ENCODE measurements at places on chromosomes 3 and 15.
A peak's percentile ranks its signal among the peaks of the same experiment; 100 is the strongest.

- DNase-seq = no peak
These were observed 166.2 kb downstream of the CHDH start for GRCh38 chr3:53680028-53680427.

GRCh38 chr3:69719587-69720122 is 19.6 kb upstream of the MITF start:
- no peak for DNase-seq

- DNase-seq = peak; percentile 34
These were observed 5.8 kb downstream of the CELSR3 start for GRCh38 chr3:48656841-48657281.

GRCh38 chr15:62879770-62880169 is 162.8 kb upstream of the TPM1 start:
- DNase-seq = no peak

- no peak for DNase-seq
These were observed 46.4 kb upstream of the KLF13 start for GRCh38 chr15:31280046-31280830.

DNA sequence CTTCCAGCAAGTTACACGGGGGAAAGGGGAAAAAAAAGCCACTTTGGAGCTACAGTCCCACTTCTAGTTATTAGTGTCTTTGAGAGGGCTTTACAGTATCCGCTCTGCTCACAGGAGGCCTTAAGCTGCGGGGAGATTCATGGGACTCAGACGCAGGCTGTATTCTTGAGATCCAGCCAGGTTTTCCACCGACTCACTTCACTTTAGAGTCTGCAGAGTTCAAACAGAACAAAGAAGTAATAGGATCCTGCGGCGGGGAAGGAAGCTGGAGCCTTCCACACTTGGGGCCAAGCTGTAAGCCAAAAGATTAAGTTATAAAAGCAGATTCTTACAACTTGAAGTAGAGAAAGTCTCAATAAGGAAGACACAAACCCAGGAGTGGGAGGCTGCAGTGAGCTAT is 60.2 kb upstream of the FAM174B start:
- no peak for DNase-seq

GRCh38 chr3:36643192-36643591 is 121.2 kb downstream of the DCLK3 start:
- no peak for DNase-seq

DNA sequence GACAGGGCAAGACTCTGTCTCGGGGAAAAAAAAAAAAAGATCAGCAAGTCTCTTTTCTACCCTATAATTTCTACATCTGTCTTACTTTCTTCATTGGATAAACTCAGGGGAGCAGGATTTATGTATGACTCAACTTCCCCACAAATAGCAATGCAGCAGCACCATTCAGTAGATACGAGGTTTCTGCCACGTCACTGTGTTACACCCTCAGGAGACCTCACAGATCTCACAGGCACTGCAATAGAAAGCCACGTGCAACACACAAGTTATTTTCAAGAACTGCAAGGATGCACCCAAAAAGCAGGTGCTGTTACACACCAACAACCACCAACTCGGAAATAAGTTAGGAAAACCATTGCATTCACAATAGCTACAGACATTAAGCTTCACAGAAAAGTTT is 30.2 kb downstream of the TSPAN3 start:
- no peak for DNase-seq

DNA sequence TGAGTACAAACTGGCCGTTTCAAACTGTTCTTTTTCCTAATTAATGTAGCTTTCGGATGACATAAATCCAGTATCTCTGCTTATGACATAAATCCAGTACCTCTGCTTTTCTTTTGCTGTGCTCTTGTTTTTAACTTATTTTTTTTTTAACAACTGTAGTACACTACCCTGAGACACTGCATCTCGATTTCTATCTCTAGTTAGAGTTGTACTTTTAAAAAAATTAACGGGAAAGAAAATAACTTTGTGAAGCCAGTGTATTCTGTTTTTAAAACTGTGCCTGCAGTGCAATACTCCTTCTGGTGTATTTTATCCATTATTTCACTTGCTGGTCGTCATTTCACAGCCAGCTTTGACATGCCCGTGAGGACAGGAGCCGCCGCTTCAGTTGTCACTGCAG is 46.6 kb downstream of the ASB7 start:
- DNase-seq = no peak

DNA sequence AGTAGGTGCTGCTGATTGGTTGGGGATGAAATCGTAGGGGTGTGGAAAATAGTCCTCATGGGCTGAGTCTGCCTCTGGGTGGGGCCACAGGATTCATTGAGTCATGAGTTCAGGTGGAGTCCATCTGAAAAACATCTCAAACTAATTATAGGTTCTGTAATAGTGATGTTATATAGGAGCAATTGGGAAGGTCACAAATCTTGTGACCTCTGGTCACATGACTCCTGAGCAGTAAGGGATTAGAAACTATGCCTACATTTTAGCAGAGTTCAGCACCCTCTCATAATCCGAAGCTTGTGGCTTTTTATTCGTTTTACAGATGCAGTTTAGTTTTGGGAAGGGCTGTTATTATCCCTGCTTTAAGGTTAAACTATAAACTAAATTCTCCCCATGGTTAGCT is 22.9 kb upstream of the NEDD4 start:
- no peak for DNase-seq

GRCh38 chr3:175336406-175337133 is 477.4 kb downstream of the NAALADL2 start:
- DNase-seq = no peak

Data from stimulated activated CD4-positive, alpha-beta T cell treated with anti-CD3 and anti-CD28 coated beads, Interleukin-4, amount 100 ng/mL, for 1 hour (primary cell).